ENCODE measurements at places on chromosomes 11 and 22.

- DNase-seq, result peak; percentile 22
Observed at GRCh38 chr11:128911239-128911638, 20.1 kb downstream of the KCNJ5 start.

GRCh38 chr11:76640501-76640900, 30.0 kb downstream of the LRRC32 start:
- no peak for DNase-seq

GRCh38 chr11:119641983-119642745, 86.8 kb downstream of the NECTIN1 start:
- DNase-seq, result no peak

DNA sequence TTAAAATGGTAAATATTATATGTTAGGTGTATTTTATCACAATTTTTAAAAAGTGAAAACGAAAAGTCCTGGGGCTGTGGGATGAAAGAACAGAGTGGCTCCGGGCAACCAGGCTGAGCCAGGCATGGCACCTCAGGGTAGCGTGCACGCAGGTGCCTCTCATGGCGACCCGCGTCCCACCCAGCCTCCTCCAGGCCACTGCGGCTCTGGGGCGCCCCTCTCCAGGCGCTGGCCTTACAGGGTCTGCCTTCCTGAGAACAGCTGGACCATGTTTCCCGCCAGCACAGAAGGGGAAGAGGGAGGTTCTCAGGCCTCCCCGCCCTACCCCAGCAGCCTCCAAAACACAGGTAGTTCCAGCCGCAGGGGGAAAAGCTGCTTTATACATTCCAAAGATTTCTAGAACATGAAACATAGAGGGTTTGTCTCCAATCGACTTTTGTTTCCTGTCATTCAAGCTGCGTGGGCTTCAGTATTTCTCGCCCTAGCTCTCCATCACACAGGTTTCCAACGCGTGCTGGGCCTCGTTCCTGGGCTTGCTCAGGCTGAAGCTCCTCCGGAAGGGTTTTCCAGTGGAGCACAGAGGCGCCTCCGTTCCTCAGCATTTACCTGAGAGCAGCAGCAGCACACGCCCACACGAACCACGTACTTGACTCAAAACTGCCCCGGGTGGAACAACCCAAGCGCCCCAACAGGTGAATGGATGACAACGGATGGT, 10.5 kb downstream of the EHD1 start:
- no peak for DNase-seq

DNA sequence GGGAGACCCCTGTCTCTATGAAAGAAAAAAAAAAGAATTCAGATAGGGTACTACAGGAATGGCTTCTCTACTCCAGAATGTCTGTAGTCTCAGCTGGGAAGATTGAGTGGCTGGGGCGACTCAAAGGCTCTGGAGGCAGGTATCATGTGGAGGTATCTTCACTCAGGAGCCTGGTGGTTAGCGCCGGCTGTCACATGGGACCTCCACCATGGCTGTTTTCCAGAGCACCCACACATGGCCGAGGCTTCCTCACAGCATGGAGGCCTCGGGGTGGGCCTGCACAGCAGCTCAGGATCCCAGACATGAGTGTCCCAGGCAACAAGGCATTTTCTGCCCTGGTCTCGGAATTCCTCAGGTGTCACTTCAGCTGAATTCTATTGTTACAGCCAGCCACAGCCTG, 10.1 kb downstream of the RPS13 start:
- no peak for DNase-seq

GRCh38 chr11:12216671-12217374, 106.4 kb downstream of the MICAL2 start:
- peak; percentile 42 for DNase-seq

GRCh38 chr22:35637254-35637653, 11.0 kb upstream of the APOL6 start:
- peak; percentile 27 for DNase-seq

GRCh38 chr11:109853156-109853776, 239.9 kb upstream of the ZC3H12C start:
- no peak for DNase-seq

- no peak for DNase-seq
Observed at GRCh38 chr22:27185760-27186302, 528.4 kb downstream of the MIAT start.

DNA sequence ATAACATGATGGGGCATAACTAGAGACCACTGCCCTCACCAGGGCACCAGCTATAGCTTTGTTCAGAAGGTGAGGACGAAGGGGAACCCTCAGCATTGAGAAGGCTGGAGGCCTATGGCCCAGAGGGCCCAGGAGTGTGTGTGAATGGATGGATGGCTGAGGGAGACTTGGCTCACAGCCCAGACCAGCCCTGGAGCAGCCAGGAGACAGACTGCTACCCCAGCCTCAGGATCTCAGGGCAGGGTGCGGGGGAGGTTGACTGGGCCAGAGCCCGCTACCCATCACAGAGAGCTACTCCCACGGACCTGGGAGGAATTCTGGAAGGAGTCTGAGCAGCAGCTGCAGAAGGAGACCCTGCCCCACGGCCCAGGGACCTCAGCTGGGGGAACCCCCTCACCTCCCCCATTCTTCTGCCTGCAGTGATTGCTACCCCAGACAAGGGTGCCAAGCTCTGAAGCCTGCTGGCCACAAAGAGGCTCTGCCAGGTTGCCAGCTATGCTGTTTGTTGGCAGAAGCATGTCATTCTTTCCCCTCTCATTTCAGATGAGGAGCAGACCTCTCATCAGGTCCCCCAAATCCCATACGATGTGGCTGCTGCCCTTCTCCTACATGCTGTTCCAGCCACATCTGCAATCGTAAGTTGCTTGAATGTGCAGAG, 5.4 kb upstream of the CSDC2 start:
- no peak for DNase-seq

DNA sequence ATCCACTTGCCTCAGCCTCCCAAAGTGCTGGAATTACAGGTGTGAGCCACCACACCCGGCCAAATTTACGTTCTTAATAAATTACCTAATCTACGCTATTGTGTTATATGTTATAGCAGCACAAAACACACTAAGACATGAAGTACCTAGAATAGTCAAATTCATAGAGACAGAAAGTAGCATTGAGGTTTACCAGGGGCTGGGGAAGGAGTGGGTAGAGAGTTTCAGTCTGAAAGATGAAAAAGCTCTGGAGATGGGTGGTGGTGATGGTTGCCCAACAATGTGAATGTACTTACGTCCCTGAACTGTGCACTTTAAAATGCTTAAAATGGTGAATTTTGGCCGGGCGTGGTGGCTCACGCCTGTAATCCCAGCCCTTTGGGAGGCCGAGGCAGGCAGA, 65.7 kb upstream of the NUP50 start:
- no peak for DNase-seq

- peak; percentile 57 for DNase-seq
Observed at GRCh38 chr22:24435861-24436371, 8.5 kb downstream of the ADORA2A start.

- DNase-seq, result peak; percentile 22
Observed at GRCh38 chr22:49271831-49272230, 555.8 kb downstream of the BRD1 start.

GRCh38 chr11:119726585-119727522, 2.1 kb downstream of the NECTIN1 start:
- DNase-seq, result no peak

DNA sequence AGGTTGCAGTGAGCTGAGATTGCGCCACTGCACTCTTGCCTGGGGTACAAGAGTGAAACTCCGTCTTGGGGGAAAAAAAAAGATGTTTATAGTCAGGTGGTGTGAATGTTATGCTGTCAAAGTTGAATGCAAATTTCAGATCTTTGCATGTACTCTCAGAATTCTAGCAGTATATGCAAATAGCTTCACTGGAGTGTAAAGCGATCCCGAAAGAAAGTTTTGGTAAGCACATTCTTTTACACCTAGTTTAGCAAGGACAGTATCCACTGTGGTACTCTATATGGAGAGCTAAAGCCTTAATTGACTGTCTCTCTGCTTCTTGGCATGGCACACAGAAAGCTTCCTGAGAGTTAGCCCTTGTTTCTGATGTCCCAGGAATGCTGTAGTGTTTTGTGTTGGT, 4.0 kb downstream of the JAM3 start:
- no peak for DNase-seq

DNA sequence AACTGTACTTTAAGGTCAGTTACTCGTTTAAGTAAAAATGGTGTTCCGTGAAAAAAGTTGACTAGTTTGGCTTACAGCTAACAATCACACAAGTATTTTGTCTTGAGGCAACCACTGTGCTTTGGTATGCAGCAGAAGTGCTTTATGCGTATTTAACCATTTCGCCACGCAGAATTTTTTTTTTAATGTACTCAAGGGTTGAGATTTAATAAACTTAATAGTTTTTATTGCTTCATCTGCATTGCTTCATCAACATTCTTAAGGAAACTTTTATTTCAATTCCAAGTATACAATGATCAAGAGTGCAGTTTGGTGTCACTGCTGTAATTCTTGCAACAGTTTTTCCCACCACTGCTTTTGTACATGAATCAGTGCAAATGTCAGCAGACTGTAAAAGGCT, 66.4 kb downstream of the ZNRF3 start:
- DNase-seq, result no peak

DNA sequence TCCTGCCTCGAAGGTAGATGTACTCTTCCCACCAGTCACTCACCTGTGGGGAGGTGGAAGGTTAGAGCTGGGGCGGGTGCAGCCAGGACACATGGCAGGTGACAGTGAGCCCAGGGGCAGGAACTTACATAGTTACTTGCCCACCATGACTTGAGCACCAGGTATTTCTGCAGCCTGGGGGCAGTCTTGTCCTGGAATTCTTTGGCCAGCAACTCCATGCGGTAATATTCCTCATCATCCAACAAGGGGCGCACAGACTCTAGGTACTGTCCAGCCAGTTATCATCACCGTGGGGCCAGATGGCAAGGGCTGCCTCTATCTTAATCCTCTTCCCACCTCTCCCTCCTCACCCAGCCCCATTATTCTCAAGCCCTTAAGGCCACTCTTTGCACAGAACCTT, 2.2 kb downstream of the CPT1B start:
- DNase-seq, result no peak

DNA sequence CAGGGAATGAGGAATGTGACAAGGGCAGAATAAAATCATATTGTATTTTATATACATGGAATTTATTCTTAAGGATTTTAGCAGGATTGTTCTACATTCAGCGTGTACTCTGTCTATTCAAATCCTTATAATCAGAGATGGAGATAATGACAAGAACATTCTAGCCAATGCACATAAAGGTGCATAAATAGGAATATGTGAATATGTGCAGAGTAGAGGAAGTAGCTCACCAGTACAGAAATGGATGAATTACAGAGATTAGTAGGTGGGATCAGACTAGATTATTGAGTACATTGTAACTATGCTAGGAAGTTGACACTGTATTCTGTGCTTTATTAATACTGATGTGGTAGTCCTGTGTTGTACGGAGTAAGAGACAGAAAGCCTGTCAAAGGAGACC, 1308.8 kb downstream of the FAM181B start:
- DNase-seq, result no peak

DNA sequence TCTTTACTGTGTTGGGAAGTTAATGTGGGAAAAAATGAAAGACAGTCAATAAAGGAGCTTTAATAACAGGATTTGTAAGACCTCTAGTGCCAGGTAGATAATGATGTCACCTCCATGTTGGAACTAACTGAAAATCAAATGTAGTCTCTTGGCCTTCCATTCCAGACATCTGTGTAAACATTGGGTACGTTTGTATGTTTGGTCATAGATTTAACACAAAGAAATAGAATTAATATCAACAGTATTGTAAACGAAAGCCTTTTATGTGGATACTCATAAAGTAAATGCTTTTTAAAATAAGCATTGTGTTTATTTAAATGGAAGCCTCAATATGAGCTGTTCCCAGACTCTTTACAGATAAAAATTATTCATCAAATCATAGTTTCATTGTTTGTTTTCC, 605.7 kb downstream of the METTL15 start:
- no peak for DNase-seq

- no peak for DNase-seq
Observed at GRCh38 chr11:107808521-107808920, 50.1 kb downstream of the SLC35F2 start.

GRCh38 chr11:7473717-7474116, 11.6 kb upstream of the OLFML1 start:
- DNase-seq, result no peak

DNA sequence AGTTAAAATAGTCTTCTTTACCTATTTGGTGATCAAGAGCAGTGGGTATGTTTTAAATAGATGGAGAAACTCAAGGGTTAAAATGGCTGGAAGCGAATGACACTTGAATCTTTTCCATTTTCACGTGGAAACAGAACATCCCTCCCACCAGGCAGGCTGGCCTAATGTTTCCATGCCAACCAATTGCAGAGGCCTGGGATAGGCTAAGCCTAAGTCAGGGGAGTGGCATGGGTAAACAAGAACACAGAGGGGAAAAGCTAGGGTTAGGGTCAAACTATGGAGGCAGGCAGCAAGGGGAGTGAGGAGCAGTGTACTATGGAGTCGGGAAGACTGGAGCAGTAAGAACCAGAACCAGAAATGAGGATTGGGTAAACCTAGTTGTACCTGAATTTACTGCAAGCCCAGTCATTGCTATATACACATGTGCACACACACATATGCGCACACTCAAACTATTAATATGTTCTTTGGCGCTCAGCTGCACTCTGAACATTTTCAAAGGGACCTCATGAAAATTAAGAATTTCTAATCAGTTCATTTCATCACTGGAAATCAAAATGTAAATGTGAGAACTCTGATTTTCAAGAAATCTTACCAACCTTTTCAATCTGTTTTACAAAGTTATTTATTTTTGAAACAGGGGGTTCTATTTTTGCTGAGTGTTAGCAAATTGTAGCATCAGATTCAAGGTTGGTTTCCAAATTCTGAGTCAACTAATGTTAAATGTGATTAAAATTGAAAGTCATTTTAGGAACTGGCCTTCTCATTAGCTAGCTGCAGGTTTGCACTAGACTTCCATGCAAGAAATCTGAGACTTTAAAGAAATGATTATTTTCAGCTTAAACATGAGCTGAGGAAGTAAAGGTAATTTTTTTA, 327.0 kb upstream of the CCDC90B start:
- no peak for DNase-seq

GRCh38 chr22:17769716-17770082, 4.6 kb downstream of the BID start:
- DNase-seq, result no peak

GRCh38 chr11:57804466-57804865, 42.9 kb downstream of the CTNND1 start:
- no peak for DNase-seq

GRCh38 chr11:14065141-14065540, 102.6 kb downstream of the SPON1 start:
- DNase-seq, result peak; percentile 64

DNA sequence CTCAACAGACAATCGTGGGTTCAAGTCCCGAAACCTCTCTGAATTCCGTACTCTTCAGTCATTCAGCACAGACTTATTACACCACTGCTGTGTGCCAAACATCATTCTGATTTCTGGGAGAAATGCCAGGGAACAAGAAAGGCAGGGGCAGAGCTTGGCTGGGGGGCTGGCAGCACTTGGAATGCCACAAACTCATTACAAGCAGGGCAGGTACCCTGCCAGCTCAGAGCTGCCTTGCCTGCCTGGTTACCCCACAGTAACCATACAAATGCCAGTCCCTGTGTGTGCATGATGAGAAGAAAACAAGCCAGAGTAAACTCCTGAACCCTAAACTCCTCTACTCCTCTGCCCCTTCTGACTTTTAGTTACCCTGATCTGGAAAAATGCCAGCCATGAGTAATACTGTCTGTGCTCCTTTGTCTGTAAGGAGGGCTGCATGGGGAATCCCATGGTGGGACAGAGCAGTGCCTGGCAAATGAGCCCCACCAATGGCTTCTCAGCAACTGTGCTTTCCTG, 6.9 kb upstream of the RAD9A start:
- no peak for DNase-seq

GRCh38 chr22:22752556-22753477, 108.4 kb downstream of the GGTLC2 start:
- peak; percentile 67 for DNase-seq

GRCh38 chr11:71342951-71343827, 90.8 kb upstream of the SHANK2 start:
- no peak for DNase-seq
